ENCODE measurements at places on chromosomes 11 and 22.

DNA sequence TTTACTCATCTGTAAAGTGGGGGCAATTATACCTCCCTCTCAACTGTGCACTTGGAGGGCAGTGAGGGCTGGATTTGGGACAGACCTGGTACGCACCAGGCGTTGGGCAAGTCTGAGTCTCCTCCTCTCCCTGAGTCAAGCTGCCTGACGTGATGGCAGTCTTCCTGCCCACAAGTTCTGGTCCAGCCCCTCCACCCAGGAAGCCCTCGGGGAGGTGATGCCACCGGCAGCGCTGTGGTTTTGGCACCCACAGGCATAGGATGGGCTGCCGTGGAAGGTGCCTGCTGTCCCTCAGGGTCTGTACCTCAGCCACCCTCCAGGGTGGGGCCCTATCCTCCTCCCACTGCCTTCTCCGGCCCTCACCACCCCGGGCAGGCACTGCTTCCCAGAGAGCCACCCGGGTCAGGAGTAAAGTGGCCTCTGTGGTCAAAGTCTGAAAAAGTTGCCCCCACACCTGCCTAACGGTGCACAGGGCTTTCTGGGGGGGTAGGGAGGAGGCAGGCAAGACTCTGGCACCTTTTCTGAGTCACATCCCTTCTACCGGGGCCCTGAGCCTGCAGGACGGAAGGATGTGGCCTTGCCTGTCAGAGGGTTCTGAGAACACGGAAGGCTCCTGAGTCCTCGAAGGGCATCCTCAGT is 6.5 kb upstream of the APOBEC3H start:
- peak; percentile 73 for DNase-seq

- no peak for DNase-seq
Observed at GRCh38 chr11:3060436-3061025, 3.3 kb upstream of the CARS1 start.

DNA sequence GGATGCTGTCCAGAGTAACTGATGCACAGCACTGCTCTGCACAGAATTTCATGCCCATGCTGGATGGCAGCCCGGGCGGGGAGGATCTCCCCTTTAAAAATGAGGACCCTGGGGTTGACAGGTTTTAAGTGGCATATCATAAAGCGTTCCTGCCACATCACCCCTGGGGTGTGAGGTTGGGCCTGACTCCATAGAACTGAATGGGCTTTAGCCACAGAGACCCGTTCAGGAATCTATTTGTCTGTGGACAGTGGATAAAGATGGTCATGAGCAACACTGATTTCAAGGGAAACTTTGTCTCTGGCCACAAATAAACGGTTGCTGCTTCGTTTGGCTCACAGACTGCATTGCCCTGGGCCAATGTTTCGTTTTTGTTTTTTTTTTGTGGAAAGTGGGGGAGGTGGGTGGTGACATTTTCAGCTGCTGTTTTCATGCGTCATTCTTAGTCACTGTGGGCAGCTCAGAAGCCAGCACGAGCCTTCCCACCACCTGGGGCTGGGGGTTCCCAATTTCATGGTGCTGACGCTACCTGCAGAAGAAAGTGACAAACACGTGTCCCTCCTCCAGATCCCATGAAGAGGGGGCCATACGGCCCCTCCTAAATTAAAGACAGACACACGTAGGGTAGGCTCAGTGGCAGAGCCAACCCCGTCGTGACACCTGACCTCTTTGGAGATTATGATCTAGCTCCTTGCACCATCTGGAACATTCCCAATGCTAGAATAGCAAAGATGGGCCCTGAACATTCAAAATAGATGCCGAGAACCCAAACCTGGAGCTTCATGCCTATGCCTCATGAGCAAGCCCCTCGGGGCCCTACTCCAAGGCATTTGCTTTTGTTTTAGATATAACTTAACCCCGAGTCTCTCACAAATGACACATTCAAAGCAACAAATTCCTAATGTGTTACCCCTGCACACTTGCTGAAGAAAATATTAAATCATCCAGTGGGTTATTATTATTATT is 54.8 kb upstream of the PHF21B start:
- peak; percentile 9 for DNase-seq

DNA sequence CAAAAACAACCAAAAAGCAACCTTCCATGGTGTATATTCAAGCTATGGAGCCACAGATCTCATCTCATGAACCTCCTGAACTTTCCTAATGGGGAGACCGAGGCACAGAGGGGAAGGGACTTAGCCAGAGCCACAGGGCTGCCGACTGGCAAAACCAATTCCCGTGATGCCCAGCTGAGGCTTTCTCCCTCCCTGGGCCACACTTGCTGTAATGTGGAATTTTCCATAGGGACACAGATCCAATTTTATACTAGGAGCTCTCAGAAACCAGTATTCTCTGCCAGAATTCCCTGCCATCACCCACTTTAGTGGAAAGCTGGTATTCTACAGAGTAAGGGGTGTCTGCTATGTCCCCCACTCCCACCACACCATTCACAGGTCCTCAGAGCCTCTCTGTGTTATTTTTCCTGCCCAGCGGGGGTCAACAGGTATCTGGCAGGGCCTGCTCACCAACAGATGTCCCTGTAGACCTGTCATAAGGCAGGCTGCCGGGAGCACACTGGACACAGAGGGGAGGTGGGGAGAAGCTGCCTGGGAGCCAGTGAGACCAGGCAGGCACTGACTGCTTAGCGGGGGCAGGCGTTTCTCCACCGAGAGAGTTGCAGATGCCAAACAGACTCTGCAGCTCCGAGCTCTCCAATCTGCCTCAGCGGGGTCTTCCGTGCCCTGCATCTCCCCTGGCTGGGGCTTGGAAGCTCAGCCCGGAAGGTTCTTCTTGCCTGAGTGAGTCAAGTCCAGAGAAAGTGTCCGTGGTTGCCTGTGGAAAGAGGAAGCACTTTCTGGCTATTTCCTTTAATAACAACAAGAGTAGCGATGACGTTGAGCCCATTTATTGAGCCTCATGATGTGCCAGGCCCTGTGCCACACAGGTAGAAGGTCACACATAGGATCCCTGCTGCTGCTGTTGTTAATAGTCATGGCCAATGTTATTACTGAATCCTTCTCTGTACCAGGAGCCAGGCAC is 26.3 kb downstream of the RPS6KA4 start:
- DNase-seq, result no peak

DNA sequence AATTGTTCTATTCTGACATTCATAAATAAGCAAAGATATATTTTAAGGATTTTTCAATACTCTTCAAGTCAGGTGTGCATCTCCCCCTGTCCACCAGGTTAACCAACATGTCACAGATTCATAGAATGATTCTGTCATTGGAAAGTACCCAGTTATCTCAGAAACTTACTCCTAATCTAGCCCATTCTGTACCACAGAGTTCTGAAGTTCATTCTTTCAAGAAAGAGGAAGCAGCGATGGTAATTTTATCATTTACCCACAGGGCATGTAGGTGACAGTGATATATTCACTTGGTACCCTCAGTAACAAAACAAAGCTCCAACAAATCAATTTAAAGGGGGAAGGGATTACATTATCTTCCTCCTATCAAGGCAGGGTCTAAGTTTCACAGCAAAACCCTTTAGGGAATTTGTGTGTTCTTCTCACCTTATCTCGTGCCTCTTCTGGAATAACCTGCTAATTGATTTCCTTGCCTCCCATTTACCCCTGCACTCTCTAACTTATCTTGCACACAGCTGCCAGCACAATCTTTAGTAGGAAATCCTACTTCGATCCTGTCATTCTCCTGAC is 19.0 kb upstream of the MPPED2 start:
- no peak for DNase-seq

DNA sequence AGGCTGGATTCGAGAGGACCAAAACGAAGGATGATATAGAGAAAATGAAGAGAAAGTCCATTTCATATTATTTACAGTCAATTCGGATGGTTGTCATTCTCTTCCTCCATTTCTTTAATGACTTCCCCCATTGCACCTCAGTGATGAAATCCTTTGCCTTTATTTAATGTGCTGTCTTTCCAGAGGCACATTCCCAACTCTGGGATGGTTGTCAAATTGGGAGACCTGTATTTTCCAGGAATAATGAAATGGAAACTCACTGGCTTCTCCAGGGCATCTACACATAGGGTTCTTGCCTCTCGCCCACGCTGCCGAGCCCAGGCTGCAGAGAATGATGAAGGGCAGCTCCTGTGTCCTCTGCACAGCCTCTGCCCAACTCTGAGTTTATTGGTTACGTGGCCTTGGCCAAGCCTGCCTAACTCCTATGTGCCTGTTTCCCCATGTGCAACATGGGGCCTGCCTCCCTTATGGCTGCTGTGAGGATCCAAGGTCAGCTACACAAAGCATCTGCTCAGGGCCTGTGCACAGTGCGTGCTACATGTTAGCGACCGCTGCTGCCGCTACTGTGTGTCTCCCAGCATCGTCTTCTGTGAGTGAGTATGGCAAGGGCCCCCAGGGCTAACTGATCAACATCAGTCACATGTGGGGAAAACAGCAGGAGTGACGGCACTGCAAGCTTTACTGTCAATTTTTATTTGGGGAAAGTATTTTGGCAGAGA is 81.5 kb upstream of the BID start:
- DNase-seq, result no peak

DNA sequence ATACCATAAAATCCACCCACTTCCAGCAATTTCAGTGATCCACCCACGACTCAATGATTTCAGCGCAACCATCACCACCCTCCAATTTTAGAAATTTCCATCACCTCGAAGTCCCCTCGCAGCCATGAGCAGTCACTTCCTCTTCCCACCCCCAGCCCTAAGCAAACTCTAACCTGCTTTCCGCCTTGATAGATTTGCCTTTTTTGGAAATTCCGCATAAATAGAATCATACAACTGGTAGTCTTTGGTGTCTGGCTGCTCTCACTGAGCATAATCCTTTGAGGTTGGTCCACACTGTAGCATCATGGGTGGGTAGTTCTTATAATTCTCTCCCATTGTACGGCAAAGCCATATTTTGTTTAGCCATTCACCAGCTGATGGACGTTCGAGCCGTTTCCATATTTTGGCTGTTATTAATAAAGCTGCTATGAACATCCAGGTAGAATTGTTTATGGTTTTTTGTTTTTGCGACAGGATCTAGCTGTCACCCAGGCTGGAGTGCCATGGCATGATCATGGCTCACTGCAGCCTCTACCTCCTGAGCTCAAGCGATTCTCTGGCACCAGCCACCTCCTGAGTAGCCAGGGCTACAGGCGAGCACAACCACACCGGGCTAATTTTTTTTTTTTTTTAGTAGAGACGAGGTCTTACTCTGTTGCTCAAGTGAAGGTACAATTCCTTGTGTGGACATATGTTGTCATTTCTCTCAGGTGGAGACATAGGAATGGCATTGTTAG is 16.0 kb downstream of the PIM3 start:
- peak; percentile 69 for DNase-seq

GRCh38 chr22:36977947-36978660 is 41.1 kb downstream of the TST start:
- peak; percentile 88 for DNase-seq

DNA sequence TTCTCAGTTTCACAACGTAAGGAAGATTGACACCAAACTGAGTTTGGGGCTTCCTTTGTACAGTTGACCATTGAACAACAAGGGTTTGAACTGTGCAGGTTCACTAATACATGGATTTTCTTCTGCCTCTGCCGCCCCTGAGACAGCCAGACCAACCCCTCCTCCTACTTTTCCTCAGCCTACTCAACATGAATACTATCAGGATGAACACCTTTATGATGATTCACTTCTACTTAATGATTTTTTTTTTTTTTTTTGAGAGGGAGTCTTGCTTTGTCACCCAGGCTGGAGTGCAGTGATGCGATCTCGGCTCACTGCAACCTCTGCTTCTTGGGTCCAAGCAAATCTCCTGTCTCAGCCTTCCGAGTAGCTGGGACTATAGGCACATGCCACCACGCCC is 14.6 kb downstream of the RBM4 start:
- DNase-seq, result no peak

DNA sequence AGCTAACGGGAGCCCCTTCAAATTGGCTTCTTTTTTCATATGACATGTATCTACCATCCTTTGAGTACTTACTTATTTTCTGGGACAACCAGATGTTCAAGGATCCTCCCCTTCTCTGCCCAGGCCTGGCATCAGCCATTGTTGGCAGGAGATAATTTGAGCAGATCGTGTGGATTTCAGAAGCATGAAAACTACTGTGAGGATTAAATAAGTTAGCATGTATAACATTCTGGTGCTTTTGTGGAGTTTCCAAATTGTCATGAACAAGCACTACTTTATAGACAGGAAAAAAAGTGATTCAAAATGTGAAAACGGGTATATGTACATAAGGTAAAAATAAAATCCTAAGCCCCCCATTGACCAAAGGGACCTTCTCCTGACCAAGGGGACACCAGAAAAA is 2.1 kb upstream of the NADSYN1 start:
- DNase-seq, result no peak

DNA sequence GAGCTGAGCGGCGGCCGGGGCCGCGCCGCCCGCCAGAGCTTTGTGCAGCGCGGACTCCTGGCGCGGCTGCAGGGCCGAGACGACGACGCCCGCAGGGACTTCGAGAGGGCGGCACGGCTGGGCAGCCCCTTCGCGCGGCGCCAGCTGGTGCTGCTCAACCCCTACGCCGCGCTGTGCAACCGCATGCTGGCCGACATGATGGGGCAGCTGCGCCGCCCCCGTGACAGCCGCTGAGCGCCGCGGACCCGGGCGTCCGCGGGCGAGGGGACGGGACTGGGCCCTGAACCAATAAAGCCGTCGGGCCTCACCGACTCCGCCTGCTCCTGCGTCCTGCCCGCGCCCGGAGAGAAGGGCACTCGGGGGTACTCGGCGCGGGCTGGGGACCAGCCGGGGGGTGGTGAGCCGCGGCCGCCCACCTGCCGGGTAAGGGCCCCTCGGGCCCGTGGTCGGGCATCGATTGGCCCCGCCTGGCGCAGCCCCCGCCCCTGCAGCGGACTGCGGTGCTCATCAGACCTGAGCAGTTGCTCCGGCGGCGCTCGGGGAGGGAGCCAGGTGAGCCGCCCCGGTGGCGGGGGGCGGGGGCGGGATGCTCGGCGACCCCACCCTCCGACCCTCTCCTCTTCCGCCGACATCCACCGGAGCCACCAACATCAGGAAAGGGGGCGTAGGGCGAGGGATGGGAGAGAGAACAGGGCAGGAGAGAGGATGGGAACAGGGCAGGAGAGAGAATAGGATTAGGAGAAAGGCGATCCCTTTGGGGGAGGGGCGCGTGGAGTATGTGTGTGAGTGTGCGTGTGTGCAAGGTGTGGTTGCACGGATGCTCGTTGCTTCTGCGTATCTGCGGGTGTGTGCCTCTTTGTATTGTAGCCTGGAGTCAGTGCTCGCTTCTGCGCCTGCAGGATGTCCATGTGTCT is at the start of gene TMEM25:
Gene TMEM25 (plus strand): TSS at position 510 of the 914 bp plus-strand sequence. CDS start 610 bp downstream, outside the sequence.
- peak; percentile 69 for DNase-seq

DNA sequence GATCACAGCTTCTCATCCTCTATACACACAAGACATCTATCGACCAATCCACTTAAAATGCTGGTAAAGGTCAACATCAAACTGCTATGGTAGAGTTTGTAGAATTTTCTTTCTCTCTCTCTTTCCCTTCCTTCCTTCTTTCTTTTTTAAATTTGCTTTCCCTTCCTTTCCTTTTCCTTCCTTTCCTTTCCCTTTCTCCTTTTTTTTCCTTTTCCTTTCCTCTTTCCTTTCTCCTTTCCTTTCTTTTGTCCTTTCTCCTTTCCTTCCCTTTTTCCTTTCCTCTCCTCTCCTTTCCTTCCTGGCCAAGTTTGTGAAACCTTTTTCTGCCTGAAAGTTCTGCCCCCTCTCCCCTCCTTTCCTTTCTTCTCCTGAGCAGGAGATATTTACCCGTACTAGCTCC is 3.1 kb downstream of the C11orf97 start:
- no peak for DNase-seq

GRCh38 chr11:35964841-35965240 is 21.0 kb downstream of the LDLRAD3 start:
- no peak for DNase-seq

GRCh38 chr22:29121124-29121523 is 48.3 kb downstream of the KREMEN1 start:
- DNase-seq, result no peak

- no peak for DNase-seq
Observed at GRCh38 chr22:37223965-37224551, 11.8 kb upstream of the SSTR3 start.

- DNase-seq, result no peak
Observed at GRCh38 chr22:20061481-20061861, 18.6 kb upstream of the DGCR8 start.
